ENCODE measurements at places on chromosomes 12 and 14. TPM values are rescaled to one million over a fixed set of nuclear protein-coding genes. Genes with fewer than 3 reads are reported as not detected.

GRCh38 chr14:46769292-46769691 lies 117.7 kb upstream of the RPL10L start:
- DNase-seq, result no peak

Gene CLEC7A
- not detected for total RNA-seq

- no peak for DNase-seq
Observed at GRCh38 chr12:128969480-128970055, 116.3 kb downstream of the GLT1D1 start.

Gene LBHD2
- total RNA-seq, result not detected

Gene SMCO3
- total RNA-seq, result 0.17 TPM

- DNase-seq, result no peak
Observed at GRCh38 chr12:107635139-107635538, 50.5 kb upstream of the PWP1 start.

Gene SERPINA9
- total RNA-seq, result not detected

DNA sequence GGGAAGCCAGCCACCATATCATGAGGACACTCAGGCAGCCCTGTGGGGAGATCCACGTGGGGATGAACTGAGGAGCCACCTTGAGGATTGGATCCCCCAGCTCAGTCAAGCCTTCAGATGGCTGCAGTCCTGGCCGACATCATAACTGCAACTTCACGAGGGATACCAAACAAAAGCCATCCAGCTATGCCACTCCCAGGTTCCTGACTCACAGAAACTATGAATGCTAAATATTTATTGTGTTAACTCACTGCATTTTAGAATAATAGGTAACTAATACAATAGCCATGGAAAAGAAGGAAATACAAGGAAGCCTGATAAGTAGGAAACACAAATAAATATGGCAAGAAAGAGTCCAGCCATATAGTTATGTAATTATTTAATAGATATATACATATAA lies 42.1 kb upstream of the FAM222A start:
- DNase-seq, result no peak

DNA sequence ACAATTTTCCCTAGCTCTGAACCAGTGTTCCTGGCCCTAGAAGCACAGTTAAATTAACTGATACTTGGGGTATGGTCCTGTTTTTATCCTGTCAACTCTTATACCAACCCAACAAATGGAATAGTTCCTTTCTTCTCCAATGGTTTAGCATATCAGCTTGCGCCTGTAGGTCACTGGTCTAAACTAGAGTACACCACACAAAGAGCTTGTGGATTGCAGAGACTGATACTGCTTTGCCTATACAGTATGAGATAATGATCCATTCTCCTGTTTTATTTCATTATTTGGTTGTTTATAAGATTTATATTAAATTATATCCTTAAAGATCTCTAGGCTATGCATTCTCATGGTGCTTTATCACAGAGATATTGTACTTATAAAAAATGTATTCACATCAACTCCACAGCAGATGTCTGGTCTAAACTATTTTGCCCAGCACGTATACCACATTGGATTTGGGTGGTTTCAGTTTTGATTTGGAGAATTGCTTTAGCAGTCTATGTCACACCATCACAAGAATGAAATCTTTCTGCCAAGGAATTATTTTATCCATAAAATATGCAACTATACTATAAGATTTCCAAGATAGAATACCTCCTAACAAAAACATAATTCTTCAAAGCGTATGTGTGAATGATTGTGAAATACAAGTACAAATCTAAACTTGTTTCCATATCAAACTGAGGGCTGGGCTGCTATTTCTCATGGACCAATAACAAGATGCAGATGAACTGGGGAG lies 142.1 kb downstream of the SLC16A7 start:
- peak; percentile 50 for DNase-seq

Gene PPFIA2
- total RNA-seq, result 2.1 TPM

DNA sequence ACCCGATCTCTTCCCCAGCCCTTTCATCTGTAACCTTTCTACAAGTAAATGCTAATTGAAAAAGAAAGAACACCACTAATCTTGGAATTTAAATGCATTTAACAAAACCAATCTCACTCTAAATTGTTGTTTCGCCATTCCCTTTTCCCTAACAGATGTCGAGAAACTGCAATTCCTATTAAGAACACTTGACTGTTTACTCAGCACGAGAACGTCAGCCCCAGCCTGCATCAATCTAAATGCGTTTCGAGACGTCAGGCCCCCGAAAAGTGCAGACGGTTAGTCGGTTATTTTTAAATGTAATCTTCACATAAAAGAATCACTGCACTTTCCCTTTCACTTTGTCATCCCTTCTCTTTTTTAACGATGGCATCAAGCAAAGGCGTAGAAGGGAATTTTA lies 837.6 kb downstream of the VRK1 start:
- no peak for DNase-seq

GRCh38 chr14:46433381-46433780 lies 218.2 kb downstream of the RPL10L start:
- DNase-seq, result no peak

DNA sequence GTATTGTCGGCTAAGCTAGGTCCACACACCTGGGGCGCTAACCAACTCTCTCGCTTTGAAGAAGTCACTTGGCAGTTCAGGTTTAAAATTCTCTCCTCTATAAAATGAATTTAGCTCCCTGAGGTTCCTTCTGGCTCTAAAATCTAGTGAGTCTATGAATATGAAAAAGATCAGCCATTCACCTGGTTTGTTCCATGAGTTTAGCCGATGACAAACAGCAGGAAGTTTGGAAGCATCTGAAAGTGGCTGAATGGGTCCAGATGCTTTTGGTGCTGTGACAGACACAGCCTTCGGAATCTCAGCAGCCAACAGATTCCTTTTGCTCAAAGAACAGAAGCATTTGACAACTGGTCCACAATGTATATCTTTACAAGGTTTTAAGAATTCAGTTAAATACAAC lies 73.4 kb upstream of the FOXN3 start:
- DNase-seq, result no peak

Gene TEX52
- not detected for total RNA-seq

DNA sequence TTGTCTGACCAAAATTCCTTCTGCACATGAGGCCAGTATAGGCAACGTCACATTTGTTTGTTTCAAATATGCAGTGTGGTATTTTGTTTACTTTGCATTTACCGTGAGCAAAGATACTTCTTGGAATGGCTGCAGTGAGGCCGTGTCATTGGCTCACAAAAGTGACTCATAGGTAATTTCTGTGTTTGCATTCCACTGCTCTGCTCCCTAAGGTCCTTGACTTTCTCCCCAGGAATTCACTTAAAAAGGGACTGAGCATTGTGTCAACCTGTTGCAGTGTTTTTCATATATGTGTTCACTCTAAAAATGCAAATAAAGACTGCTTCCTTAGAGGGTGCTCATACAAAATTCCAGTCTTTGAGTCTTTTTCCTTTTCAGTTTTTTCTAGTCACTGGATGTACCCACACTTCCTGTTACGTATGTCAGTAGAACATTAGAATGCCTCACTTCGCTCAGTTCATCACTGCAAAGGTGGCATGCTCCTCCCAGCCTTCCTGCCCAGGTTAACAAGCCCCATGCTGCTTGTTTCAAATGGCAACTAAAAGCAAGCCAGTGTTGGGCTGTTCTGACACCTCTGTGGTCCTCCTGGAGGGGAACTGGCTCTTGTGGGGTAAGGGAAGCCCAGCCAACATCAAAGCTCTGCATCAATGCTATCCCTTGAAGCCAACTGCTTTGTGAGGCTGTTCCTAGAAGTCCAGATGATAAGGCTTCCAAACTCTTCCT lies 9.1 kb downstream of the C12orf76 start:
- peak; percentile 81 for DNase-seq

DNA sequence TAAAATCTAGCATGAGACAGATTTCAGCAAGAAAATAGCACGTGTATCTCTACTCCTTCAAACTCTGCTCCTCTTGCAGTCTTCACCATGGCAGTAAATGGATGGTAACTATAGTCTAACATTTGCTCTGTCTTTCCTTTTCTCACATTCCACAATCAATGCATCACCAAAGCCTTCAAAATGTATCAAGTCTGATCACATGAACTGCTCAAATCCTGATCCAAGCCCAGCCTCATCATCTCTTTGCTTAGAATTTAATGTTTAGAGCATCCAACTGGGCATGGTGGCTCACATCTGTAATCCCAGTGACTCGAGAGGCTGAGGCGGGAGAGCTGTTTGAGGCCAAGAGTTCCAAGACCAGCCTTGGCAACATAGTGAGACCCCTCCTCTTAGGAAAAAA lies 45.9 kb downstream of the CDK17 start:
- peak; percentile 16 for DNase-seq

- DNase-seq, result no peak
Observed at GRCh38 chr12:6959058-6959804, 8.1 kb downstream of the PTPN6 start.

Gene CPNE6
- not detected for total RNA-seq

DNA sequence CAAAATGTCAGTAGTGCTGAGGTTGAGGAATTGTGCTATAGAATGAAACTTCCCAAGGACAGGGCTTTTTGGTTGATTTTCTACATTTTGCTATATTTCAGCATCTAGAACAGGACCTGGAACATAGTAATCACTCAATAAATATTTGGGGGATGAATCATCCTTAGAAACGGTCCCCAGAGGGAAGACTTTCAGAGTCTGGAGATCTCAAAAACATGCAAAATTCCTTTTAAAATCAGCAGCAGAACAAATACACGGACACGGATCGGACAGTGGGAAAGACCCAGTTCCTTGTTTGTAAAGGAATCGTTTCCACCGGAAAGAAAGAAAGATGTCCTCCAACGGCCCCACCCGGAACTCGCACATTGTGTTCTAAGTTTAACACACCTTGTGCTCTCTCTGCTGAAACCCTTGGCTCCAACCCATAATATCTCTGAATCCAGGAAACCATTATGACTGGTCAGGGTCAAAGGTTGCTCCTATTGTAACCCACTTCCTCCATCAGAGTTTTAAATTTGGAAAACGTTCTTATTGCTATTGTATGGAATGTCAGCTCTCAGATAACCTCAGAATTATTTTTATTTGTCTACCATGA lies 617.2 kb downstream of the MED13L start:
- DNase-seq, result peak; percentile 10

DNA sequence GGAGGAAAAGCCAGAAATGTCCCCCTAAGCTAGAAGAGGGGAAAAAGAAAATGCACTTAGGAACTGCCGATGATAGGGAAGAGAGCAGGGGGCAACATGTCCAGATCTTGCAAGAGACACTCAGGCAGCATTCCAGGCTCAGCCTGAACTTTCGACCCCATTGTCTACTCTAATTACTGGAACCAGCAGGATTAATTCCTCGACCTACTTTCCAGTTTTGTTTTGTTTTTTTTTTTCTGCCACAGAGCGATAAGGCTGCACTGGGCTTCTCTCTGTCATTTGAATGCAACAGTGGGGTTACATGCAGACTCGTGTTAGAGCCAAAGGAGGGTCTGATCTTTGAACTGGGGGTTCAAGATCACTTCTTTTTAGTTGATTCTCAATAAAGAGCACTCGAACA lies 68.7 kb upstream of the MED13L start:
- peak; percentile 58 for DNase-seq

GRCh38 chr14:85224241-85224640 lies 305.7 kb upstream of the FLRT2 start:
- no peak for DNase-seq

Gene P2RX2
- total RNA-seq, result not detected

Gene ANAPC5
- total RNA-seq, result 99.9 TPM

DNA sequence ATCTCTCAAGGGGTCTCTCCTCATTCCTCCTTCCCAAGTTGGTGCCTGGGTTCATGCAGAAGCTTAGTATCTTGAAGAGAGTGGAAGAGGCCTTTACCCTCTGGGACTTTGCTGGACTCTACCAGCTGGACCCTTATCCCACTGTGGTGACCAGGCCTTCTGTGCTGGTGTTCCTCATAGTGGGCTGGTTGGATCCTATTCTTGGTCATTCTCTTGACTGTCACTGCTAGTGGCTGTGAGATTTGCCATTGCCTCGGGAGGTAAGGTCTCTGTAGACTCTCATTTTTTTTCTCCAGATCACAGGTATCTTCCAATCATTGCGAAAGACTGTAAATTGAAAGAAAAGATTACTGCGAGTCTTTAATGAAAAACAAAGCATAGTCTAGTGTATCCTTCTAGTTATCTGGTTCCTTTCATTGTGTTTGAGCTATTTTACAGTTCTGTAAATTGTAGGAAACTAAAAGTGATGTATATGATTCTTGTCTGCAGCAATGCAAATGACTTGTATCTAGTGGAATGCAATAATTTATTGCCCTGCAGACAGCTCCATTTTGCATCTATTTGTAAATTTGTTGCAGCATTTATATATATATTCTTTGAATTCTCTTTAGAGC lies 217.9 kb downstream of the AEBP2 start:
- DNase-seq, result peak; percentile 10

DNA sequence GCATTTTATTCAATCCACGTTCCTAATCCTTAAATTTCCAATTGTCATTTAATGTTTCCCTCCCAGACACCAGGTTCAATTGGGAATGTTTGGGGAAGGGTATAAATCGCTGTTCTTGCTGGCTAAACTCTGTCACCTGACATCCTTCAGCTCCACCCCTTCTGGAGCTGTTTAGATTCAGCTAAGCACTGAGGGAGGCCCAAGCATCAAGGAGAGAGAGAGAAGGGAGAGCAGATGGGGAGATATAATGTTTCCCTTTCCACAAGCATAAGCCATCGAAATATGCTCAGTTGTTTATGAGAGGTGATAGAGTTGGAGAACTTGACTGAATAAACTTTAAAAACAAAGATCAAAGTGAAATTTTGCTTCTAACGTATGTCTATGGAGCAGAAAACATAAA lies 1.8 kb downstream of the ABCC9 start:
- no peak for DNase-seq

DNA sequence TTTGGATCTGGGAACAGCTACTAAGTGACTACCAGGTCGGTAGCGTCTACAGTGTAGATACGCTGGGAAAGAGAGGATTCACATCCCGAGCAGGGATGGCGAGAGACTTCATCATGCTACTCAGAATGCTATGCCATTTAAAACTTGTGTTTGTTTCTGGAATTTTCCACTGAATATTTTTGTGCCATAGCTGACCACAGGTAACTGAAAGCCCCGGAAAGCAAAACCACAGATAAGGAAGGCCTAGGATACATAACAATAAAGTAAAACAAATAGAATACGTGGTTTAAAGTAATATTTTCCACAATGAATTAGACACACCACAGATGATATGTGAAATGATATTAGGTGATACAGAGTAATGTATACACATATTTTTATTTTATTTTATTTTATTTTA lies 7.9 kb upstream of the HCAR1 start:
- no peak for DNase-seq

Data from fibroblast of lung (primary cell).